ENCODE measurements at places on chromosomes 1 and 21. TPM values are rescaled to one million over a fixed set of nuclear protein-coding genes. Genes with fewer than 3 reads are reported as not detected.

SPRR1A gene
- total RNA-seq: not detected

FMO1 gene
- total RNA-seq: not detected

TRMT1L gene
- 20.0 TPM for total RNA-seq

LCE3D gene
- total RNA-seq: not detected

RHD gene
- not detected for total RNA-seq

RORC gene
- total RNA-seq: not detected

DNA sequence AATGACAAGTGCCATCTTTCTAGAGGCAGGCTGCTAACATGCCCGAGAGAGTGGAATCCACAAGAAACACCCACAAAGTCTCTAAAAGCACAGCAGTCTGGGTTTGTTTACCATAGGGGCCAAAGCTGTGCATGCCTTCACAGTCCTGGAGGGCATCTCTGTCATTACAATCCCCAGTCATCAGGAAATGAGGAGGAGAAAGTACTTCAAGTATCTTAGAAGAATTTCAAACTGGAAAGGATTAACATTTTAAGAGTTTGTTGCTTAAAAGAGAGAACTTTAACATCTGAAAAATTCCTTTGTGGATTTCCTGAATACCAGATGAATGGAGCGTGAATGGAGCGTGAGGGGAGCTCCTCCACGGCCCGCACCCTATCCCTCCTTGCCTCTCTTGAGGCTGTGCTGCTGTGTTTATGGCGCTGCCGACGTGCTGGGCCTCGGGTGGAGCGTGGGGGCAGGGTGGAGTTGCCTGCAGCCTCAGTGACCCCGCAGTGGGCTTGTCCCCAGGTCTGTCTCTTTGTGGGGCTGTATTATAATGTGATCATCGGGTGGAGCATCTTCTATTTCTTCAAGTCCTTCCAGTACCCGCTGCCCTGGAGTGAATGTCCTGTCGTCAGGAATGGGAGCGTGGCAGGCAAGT, 23.3 kb downstream of the SLC6A17 start:
- no peak for DNase-seq

DNA sequence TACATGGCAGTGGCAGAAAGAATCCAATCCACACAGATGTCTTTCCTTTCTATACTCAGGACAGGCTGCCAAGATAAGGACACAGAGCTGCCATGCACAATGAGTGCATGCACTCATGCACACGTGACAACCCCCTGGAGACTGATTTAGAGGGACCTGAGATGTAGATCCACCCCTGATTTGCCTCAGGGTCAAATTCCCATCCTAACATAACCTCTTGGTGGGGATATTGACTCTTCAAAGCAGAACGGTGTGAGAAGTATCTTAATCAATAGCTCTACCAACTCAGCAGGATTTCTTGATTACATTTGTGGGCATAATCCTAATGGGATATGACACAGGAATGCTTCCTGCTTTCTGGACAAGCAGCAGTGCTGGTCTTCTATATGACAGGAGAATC, 125.2 kb upstream of the DSCAM start:
- DNase-seq: no peak

DNA sequence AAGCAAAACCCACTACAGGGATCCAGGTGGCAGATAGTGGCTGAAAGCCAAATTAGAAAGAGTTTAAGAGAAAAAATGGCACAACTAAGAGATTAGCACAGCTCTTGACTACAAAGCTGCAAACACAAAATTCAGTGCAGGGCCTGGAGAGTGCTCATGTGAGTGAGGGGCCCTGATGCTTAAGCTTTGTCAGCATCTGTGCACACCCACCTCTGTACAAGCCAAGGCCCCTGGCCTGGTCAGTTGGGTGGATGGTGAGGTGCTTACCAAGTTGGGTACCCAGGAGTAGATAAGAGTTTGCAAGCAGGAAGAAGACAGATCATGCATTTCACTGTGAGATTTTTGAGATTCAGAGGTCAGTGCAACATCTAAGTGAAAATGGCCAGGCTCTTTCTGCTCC, 62.7 kb upstream of the ATP1B1 start:
- DNase-seq: no peak

DNA sequence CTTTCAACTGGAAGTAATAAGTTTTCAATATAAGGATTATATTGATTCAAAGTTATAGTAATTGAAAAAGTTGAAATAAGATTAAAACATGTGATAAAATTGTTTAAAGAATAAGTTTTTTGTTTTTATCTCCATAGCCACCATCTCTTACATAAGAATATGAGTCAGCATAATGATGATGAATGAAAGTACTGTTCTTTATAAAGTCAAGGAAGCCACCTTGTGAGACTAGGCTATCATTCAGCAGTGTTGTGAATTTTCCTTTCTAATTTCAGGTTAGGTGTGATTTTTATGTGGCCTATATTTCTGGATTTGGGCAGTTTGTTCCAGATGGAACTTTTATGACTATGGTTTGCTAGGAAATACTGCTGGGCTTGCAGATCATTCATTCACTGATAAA, 22.4 kb upstream of the ASB17 start:
- no peak for DNase-seq

DNA sequence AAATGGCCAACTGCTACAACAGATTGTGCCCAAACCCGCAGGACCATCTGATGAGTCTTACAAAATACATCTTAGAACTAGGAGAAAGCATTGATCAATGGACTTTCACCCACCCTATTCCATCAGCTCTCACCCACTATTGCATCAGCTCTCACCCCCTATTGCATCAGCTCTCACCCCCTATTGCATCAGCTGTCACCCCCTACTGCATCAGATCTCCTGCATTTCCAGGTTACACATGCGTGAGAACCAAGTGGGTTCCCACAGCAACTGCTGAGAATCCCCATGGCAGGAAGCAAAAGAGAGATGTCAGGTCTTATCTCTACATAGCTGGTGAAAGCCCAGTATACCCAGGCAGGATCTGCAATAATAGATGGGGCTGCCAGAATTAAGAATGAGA, 533.5 kb downstream of the LTN1 start:
- no peak for DNase-seq

DNA sequence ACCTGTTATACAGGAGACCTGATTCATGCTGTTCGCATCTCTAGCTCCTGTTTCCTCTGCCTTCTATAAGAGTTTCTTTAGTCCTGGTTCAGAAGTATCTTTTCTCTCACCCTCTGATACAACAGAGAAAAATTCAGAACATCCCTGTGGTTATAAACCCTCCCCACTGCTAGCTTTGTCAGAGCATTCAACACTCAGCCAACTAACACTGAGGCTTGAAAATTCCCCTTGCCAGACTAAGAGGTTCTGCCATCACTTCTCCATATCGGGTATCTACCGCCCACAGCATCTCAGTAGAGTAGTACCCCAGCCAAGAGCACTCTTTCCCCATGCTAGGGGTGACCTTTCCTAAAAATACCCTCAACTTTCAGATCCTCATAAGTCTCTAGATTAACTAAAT, 19.6 kb upstream of the PIK3R3 start:
- DNase-seq: no peak

- no peak for DNase-seq
Measured at GRCh38 chr1:157961805-157962762, 31.4 kb upstream of the KIRREL1 start.

GRCh38 chr1:165144757-165145397, 211.6 kb downstream of the LMX1A start:
- DNase-seq: peak; percentile 80

DNA sequence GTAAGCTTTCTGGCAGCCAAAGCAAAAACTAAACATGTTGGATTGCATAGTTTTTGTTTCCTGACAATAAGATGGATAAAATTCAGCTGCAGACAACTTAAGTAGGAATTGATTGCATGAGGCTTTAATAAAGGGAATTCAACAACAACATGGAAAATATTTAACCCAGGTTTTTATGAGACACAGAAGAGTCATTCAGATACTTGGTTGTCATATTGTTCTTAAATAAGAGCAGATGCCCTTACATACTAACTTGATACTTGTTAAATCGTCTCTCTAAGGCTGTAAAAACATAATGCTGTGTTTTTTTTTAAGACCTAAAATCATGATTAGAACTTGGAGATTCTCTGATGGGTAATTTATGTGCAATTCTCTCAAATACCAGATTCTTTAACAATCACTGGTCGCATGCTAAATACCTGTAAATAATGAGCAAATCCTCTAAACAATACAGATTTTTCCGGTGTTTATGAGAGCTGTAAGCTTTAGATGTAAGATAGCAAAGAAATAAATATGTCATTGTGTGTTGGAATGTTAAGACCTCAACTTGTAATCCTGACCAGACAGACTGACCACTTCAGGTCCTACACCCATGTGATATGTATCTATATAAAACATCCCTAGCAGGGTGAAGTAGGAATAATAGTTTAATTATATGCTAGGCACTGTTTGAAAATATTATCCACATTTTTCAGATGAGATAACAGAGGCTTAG, 37.8 kb upstream of the CD34 start:
- no peak for DNase-seq

DNA sequence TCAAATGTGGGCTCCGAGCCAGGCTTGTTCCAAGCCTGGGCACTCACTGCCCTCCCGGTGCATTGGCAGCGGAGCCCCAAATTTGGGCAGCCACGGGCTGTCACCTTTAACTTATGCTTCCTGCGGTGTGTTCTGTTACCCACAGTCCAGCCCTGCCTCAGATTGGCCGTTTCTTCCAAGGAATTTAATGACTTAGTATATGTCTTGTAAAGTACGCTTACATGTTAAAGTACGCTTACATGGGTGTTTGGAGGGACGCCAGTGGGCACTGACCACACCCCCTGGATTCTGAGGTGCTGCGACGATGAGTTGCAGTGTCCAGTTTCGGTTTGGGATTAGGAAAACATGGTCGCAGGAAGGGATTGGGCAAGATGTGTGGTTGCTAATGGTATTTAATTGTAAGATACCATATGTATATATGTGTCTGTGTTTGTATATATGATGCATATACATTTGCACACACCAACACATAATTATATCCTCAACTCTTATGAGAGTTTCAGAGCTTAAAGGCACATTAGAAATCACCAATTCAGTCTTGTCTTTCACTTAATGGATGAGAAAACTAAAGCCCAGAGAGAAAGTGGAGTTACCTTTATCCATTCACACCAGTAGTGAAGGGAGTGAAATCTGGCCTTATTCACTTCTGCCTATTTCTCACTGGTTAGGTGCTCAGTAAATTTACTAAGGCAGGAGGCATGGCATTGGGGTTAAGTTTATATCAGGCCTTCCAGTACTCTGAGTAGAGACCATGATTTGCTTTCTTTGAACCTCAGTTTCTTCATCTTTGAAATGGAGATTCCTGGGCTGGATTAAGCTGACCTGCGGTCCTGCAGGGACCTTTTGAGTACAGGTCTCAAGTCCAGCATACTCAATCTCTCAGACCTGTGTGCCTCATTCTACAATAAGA, 1.0 kb downstream of the SMYD2 start:
- no peak for DNase-seq

GRCh38 chr1:205706601-205707502, 26.5 kb upstream of the SLC45A3 start:
- DNase-seq: no peak

DNA sequence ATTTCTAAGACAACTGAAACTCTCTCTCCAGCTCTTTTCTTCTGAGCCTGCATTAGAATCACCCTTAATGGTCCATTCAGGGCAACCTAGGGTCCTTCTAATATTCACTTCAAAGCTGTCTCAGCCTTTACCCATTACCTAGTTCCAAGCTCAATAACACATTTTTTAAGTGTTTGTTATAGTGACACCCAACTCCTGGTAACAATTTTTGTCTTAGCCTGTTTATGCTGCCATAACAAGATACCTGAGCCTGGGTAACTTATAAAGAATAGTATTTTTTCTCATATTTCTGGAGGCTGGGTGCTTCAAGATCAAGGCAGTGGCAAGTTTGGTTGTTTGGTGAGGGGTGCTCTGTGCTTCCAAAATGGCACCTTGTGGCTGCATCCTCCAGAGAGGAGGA, 531.5 kb upstream of the USP24 start:
- DNase-seq: no peak

DNA sequence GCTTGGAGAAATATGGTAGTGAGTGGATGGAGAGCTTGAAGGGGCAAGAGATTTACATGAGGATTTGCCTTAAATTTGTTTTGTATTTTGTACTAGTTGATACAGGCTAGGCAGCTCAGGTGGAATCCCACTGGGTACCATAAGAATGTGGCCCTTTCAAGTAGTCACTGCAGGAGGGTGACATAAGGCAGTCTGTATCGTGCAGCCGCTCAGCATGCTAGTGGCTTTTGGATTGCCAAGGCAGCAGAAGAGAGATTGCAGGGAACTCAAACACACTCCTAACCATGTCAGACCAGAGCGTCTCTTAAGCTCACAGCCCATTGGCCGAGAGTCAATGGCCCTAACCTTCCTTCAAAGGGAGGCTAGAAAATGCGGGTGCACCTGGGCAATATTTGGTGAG, 420.0 kb downstream of the ADGRL2 start:
- DNase-seq: no peak

DNA sequence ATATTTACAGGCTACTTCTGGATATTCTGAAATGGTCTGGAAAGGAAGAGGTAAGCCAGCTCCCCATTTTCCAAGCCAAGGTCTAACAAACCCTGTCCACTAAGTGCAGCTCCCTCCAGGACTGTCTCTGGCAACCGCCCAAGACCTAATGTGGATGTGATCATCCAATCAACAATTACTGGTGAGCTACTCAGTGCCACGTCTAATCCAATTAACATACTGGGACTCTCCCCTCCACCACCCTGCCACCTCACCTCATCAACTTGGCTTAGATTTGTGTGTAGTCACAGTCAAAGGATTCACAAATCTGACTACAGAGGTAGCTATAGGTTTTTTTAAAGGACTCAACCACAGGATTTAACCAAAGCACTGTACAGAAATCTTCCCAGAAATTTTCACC, 25.4 kb upstream of the S100A7 start:
- DNase-seq: no peak

DNA sequence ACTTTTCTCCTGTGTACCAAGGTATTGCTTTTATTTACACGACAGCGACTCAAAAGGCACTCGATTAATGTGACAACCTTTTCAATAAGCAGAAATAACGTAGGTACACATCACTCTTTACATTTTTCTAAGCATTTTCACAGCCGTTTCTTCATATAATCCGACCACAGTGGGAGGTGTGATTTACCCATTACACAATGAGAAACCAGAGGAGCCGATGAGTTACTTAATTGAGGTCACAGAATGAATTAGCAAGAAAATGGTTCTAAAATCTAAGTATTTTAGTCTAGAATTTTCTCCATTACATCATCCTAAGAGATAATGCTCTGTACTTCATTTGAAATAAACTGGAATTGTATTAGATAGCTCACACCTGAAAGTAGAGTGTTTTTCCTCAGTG, 71.5 kb downstream of the UMODL1 start:
- DNase-seq: no peak

GRCh38 chr21:26148071-26148839, 22.3 kb downstream of the APP start:
- no peak for DNase-seq

DNA sequence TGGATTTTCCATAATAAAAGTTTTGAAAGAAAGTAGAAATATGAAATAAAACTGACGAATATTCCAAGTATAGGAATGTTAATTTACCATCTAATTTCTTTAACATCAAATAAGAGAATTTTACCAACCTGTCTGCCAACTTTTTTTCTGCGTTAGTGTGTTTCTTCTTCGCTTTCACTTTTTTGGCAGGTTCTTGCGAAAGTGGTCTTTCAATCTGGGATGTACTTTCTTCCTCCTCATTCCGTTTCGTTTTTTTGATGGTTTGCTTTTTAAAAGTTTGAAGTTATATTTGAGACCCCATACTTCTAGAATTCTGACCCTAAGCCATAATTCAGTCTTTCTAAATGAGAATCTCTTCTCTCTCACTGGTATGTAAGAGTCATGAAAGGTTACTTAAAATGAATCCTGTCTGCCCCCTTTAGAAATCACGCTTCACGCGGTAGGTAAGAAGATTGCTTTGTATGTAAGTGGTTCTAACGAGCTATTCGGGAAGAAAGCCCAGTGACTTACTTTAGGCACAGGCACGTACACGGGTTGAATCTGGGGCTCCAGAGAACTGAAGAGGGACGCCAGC, 580 bp downstream of the RBM34 start:
- peak; percentile 75 for DNase-seq

All from Karpas-422 (cell line).